ENCODE measurements at places on chromosomes 7 and 10.

- DNase-seq: no peak
These were observed 73.4 kb downstream of the CAV1 start for GRCh38 chr7:116598278-116598677.

- DNase-seq: no peak
These were observed 68.2 kb upstream of the AGK start for GRCh38 chr7:141483044-141483443.

- DNase-seq: no peak
These were observed 3.9 kb downstream of the FAM20C start for GRCh38 chr7:196283-196682.

DNA sequence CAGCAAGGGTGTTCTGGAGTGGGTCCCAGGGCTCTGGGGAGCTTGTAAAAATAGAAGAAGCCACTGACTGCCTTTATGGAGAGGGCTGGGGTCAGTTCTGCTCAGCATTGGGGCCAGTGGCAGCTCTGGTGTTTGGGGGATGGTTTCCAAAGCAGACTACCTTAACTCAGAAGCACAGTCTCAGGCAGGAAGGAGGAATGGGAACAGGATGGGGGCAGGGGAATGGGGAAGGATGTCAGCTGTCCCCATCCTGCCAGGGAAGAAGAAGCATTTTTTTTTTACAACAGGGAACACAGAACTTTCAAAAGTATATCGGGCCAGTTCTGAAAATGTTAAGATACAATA is 28.8 kb downstream of the TSPAN15 start:
- no peak for DNase-seq

- no peak for DNase-seq
These were observed 138.3 kb upstream of the KLF14 start for GRCh38 chr7:130872341-130872740.

DNA sequence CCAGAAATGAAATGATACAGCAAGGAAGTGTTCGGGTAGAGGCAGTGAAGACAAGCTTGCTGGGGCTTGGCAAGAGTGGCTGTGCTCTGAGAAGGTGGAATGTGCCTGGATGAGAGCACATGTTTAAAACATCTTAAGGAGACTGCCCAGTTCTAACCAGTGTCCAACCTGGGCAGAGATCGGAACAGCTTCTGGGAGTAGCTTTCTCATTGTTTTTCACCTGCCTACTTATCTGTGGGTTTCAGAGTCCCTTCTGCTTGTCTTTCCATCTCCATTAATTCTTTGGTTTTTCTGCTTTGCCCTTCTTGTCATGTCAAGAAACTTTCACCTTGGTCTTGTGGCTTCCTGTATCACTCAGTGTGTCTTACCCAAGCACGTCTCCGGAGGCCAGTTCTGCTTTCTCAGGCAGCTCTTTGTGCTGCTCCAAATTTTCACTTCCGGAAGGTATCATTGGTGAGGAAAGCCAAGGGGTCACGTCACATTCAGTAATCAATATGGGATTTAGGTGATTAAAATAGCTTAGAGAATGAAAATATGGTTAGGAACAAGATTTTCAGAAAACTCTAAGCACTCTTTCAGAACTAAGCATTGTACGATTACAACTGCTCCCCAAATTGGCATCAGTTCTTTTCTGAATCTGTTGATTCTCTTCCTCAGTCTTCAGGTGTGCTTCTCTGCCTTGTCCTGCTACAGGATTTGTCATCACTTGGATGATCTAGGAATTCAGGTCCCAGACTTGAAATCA is 5.5 kb upstream of the LAMB4 start:
- DNase-seq: no peak

All from urothelium cell line (cell line).